Hippocampal formation (tissue), 2 donors: ENCODE measurements at places on chromosomes 5 and 9.

DNA sequence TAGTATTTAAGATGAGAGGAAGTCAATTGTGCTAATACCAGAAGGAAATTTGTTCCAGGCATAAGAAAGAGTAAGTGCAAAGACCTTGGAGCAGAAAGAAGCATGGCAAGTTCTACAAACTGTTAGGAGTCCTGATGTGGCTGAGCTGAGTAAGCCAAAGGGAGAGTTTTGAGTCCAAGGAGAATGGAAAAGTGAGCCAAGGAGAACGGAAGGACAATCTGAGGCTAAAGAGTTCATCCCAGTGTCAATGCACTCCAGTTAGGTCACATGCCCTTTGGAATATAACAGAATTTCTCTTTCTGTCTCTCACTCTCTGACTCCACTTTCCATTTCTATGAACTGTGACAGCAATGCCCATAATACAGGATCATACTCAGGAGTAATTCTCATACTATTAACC is 224.7 kb downstream of the CAAP1 start:
- DNase-seq, result no peak

- no peak for DNase-seq
Observed at GRCh38 chr9:110261632-110262031, 5.3 kb upstream of the TXN start.

GRCh38 chr5:71621741-71622140 is 34.6 kb downstream of the MCCC2 start:
- DNase-seq, result no peak

DNA sequence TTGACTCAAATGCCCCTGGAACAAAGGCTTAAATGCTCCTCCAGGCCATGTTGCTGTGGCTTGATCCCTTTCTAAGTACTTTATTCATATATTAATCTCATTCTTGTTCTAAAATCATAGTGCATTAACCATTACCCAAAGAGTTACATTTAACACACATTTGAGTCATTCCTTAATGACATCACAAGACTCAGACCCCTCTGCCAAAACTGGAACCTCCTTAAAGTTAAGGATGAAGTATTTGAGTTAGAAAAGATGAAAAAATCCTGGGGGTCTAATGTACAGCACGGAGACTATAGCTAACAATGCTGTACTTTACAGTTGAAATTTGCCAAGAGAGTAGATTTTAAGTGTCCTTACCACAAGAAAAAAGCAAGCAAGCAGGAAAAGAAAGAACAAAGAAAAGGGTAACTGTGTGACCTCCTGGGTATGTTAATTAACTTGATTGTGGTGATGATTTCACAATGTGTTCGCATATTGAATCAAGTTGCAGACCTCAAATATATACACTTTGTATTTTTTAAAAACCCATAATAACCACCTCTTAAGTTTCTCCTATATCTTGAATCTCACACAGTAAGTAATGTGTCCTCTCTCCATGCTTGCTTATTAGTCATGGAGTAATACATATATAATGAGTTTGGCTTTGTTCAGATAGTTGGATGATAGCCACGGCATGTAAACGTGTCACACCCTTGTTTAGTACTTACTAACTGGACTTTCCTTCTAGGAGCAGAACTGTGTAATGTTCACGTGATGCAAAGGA is 376.9 kb downstream of the SEMA5A start:
- no peak for DNase-seq

DNA sequence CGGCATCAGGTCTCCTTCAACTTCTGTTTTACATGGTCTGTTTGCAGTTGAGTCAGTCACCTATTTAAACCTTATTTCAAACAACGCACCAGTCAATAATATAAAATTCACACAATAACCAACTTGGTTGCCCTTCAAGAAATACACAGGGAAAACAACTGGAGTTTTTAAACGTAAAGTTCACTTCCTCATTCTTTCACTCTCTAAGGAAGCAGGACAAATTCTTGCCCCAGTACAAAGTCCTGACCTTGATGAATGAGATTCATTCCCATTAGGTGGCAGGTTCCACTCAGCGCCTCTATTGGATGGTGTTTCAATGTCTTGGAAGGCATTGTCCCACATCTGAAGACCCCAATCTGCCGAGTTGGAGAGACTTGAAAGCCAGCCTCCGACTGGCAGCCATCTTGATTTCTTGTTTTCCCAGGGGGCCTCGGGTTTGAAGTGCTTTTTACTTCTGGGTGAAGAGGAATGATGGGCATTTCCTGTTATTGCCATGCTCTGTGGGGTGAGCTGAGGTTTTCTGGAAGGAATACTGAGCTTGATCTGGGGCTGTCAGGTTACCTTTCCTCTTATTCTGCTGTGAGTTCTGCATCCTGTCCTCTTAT is 105.0 kb downstream of the ACER2 start:
- DNase-seq, result no peak
